Natural killer cell (primary cell): ENCODE measurements at places on chromosomes 2 and 18. TPM values are rescaled to one million over a fixed set of nuclear protein-coding genes. Genes with fewer than 3 reads are reported as not detected.

- no peak for DNase-seq
- no peaks in the 10 kb centered on the region for H3K4me1 ChIP-seq
- no peak overlapping the region for H3K27ac ChIP-seq
- H3K4me3 ChIP-seq = no peak overlapping the region
Observed at GRCh38 chr2:234880551-234881211, 71.1 kb upstream of the SH3BP4 start.

DNA sequence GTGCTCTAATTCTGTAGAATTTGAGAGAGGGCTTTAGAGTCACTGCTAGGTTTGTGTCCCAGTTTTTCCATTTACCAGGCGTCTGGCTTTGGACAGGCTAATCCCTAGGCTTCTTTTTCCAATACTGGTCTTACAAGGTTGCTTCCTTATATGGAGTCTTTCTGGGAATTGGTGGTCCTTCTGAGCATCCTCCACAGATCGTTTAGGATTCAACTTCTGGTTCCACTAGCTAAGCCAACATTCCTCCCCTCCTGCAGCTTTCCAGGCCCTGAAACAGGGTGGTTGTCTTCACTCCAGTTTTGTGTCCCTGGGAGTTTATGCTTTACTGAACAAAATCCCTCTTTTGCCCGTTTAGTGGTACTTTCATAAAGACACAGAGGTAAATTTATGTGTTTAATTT, 170.6 kb downstream of the CERS6 start:
- no peaks in the 10 kb centered on the region for H3K4me1 ChIP-seq
- H3K36me3 ChIP-seq = no peaks in the 10 kb centered on the region
- no peaks in the 10 kb centered on the region for H3K27me3 ChIP-seq
- no peak for DNase-seq
- no peak overlapping the region for H3K27ac ChIP-seq

DNA sequence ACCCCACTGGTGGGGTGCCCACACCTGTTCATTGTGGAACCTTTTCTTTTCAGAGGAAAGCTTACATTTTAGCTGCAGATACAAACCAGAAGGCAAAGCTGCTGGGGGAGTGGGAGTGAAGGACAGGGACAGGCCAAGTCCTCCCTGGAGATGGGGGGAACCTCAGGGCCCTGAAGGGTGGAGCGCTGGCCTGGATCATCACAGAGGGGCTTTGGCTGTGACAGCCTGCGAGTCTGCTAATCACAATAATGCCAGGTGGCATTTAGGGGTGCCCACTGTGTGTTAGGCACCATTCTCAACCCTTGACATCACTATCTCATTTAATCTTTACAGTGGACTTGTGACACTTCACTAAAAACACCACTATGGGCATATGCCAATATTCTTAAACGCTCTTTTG, 27.4 kb downstream of the KCTD1 start:
- no peaks in the 10 kb centered on the region for H3K36me3 ChIP-seq
- H3K4me3 ChIP-seq = no peak overlapping the region
- H3K27ac ChIP-seq = no peak overlapping the region
- H3K4me1 ChIP-seq = no peaks in the 10 kb centered on the region
- H3K27me3 ChIP-seq = no peaks in the 10 kb centered on the region

DNA sequence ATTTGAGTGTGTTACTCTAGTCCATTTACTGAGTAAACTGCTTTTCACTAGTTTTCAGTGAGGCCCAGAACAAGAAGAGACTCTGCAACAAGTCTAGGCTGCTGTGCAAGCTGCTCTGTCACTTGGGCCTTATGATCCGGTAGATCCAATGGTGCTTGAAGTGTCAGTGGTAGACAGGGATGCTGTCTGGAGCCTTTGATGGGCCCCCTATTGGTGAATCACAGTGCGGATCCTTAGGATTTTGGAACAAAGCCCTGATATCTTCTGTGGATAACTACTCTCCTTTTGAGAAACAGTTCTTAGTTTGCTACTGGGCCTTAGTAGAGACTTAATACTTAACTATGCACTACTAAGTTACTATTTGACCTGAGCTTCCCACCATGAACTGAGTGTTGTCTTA, 150.2 kb downstream of the TMEFF2 start:
- no peaks in the 10 kb centered on the region for H3K36me3 ChIP-seq
- no peak for DNase-seq
- H3K4me1 ChIP-seq = no peaks in the 10 kb centered on the region
- no peak overlapping the region for H3K27ac ChIP-seq
- H3K27me3 ChIP-seq = no peaks in the 10 kb centered on the region
- no peak overlapping the region for H3K4me3 ChIP-seq

DNA sequence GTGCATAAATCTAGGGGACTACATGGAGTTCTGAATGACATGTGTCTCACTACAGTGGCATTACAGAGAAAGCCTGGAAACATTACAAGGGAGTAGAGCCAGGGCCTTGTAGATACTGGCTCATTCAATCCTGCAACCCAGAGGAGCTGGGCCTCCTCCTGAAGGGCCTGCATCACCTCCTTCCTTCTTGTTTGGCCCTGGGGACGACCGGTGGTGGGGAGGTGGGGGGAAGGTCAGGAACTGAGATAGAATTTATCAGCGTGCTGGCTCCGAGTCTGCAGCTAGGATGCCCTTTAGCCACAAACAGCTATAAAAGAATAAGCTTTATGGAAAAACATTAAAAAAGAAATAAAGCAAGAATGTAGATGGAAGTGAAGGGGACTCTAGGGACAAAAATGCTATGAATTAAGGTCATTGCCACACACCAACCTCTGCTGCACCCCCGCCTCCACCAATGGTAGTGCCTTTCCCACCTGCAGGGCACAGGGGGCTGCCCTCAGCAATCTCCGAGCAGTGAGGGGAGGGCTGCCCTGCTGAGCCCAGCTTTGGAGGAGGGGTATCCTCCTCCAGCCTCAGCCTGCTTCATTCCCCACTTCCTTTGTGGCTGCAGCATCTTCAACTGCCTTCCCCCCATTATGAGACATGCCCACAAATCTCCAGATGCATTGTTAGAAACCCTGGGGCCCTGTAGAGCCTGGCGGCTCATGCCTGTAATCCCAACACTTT, 149.0 kb downstream of the MSH2 start:
- H3K27ac ChIP-seq = no peak overlapping the region
- no peaks in the 10 kb centered on the region for H3K4me1 ChIP-seq
- DNase-seq = no peak
- no peaks in the 10 kb centered on the region for H3K36me3 ChIP-seq
- no peak overlapping the region for H3K4me3 ChIP-seq
- no peaks in the 10 kb centered on the region for H3K27me3 ChIP-seq

DNA sequence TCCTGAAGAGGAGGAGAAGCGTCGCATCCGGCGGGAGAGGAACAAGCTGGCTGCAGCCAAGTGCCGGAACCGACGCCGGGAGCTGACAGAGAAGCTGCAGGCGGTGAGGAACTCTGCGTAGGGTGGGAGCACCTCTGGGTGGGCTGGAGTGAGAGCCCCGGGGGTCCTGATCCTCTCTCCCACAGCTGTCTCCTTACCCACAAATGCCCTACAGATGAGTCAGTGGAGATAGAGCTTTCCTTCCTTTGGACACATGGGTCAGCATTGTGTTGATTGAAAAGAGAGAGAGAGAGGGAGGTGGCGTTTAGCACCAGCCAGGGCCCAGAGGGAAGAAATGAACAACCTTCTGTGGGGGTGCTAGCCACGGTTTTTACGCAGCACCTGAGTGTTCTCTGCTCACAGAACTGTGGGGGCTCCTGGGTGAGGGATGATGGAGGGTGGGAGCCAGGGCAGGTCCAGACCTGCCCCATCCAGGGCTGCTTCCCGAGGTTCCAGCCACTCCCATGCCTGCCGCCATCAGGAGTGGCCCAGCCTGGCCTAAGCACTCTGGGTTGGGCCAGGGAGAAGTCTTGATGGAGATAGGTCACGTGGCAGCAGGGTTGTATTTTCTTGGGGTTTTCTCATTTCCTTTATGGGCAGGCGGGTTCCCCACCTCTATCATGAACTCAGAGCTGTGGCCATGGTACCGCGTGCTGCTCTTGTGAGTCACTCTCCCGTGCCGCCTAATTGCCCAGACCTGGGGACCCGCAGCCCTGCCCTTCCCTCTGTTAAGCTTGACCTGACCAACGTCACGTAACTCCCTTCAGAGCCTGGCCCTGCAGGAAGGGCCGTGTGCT, 16.3 kb downstream of the FOSL2 start:
- H3K4me1 ChIP-seq = peaks cover 98% of the 10 kb centered on the region
- peak overlapping the region; percentile 96 for H3K27ac ChIP-seq
- peaks cover 77% of the 10 kb centered on the region for H3K36me3 ChIP-seq
- DNase-seq = peak; percentile 85

DNA sequence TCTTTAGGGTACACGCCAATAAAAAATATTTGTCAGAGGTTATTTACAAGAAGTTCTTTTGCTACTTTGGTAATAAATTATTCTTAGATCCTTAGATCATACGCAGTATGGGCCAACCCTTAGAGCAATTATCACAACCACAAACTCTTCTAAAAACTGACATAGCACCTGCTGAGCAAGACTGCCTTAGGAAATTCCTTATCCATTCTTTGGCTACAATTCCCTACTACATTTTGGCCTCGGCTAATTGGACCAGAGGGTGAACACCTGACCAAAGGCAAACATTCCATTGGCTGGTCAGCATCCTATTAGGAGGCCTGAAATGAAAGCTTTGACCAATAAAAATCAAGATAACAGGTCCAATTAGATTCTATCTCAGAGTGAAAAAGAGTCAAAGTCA, 147.6 kb upstream of the CCDC68 start:
- H3K4me3 ChIP-seq = no peak overlapping the region
- no peaks in the 10 kb centered on the region for H3K4me1 ChIP-seq
- DNase-seq = no peak
- H3K27me3 ChIP-seq = no peaks in the 10 kb centered on the region

DNA sequence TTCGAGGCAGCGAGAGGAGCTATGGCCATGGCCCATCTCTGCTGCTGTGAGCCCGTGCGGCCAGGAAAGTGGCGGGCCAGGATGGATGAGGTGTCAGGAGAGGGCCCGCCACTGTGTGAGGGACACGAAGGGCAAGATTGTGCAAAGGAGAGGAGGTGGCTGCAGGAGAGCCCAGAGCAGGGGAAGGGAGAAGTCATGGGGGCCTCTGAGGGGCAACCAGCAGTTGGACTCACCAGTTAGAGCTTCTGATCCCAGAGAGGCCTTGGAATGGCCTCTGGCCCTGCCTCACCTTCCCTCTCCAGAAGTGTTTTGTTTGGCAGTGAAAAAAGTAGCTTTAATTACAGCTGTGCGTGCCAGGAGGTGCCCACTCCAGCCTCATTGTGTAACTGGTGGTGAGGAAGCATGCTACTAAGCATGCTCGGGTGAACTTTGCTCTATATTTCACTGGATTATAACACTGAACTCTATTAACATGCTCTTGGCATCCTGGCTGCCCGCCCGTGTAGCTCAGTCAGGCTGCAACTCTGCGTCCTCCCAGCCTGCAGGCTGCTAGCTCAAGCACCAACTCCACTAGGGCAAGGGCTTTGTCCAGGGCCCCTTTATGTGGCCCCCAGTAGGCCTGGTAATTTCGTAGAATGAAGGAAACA, 34.2 kb downstream of the IMPA2 start:
- H3K4me1 ChIP-seq = no peaks in the 10 kb centered on the region
- no peaks in the 10 kb centered on the region for H3K36me3 ChIP-seq
- H3K4me3 ChIP-seq = no peak overlapping the region

Gene DNAJC5G
- total RNA-seq = not detected
